Fibroblast of skin of abdomen (primary cell): ENCODE measurements at places on chromosomes 1 and 21.

DNA sequence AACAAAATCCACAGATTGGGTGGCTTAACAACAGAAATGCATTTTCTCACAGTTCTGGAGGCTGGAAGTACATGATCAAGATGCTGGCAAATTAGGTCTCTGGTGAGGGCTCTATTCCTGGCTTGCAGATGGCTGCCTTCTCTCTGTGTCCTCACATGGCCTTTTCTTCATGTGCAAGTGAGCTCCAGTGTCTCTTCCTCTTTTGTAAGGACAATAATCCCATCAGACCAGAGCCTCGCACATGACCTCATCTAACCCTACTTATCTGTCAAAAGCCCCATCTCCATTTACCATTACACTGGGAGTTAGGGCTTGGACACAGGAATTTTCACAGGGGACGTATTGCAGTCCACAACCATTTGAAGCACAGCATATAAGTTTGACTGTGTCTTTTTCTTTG, 181.6 kb downstream of the NEGR1 start:
- no peak for DNase-seq

- no peak for DNase-seq
These were observed 77.2 kb upstream of the EFHD2 start for GRCh38 chr1:15332525-15332924.

DNA sequence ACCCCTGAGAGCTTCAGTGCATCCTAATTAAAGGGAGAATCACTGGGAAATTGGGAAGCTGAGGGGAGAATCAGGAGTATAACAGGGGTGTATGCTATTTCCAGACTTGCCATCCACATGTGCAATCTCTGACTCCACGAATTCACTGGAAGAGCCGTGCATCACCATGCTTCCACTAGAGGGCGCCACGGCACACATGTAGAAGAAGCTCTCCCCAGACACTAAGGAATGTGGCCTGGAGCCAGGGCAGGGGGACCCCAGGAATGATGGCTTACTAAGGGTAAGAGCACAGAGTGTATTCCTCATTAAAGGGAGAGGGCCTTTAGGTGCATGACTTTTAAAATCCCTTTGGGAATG, 81.5 kb downstream of the ABCA4 start:
- DNase-seq = peak; percentile 72

DNA sequence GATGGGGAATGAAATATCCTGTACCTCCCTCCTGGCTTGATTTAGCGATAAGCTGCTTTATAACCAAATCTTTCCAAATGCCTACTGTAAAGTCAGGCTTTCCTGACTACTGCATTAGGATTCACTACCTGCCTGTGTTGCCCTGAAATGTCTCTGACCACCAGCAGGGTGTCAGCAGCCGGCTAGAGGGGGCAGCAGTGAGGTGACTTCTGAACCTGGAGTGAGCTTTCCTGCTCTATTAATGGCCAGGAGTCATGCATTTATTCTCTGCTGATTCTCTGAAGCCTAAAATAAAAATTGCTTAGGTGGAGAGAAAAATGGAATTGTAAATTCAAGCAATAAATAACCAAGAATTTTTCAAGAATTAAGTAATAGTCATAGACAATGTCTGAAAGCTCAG, 2.5 kb downstream of the BACE2 start:
- DNase-seq = peak; percentile 27

- DNase-seq = peak; percentile 81
These were observed 787 bp downstream of the PTGFR start for GRCh38 chr1:78491451-78492071.

DNA sequence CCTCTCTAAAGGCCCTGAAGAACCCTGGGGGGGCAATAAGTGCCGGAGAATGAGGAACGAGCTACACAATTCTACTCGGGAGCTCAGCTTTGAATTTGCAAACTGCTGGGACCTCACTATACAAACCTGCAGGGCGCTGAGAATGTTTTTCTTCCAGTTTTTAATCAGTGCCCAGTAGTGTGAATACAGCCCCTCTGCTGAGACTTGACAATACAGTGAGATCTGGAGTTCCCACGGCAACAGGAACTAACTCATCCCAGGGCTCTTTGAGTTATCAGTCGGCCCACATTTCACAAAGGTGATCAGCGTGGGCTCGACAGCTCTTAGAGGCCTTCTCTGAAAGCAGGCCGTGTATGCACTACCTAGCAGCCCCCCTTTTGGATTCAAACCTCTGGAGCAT, 41.7 kb downstream of the TMEM53 start:
- no peak for DNase-seq

- no peak for DNase-seq
These were observed 136.2 kb downstream of the ZBTB18 start for GRCh38 chr1:244187310-244187709.

- DNase-seq = no peak
These were observed 6.7 kb downstream of the ABCG1 start for GRCh38 chr21:42225571-42226155.

DNA sequence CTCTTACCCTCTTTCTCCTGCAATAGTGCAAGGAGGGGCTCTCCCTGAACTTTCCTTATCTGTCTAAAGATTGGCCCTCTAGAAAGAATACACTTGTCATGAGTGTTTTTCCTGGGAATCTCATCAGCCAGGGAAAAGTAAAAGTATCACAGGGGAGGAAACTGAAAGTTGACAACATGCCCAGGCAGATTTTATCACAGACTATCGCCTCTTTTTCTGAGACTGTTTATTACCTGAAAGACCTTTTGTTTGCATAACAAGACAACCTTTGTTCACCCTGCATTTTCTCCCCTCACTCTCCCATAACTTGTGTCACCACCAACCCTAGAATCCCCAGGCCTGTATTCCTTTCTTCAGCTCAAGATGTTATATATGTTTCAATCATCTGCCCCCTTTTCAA, 794.7 kb upstream of the ADAMTS5 start:
- no peak for DNase-seq

- DNase-seq = no peak
These were observed 9.2 kb downstream of the KCNJ6 start for GRCh38 chr21:37907076-37907475.

- no peak for DNase-seq
These were observed 25.5 kb downstream of the TUFT1 start for GRCh38 chr1:151565502-151566189.

DNA sequence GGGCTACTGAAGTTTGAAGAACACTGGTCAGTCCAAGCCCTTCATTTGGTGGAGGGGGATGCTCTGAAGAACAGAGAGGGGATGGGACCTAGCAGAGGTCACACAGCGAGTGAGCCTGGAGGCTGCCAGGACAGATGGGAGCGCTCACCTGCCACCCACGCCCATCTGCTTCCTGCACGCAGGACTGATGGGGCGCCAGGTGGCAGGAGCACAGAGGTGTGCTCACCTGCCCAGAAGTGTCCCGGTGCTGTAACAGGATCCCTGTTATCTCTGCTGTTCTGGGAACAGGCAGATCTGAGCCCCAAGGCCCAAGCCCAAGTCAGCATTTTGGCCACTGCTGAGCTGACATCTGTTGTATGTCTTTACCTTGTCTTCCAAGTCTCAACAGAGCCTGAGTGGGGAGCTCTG, 40.5 kb downstream of the EPHB2 start:
- DNase-seq = no peak
